Fibroblast of skin of right biceps (primary cell): ENCODE measurements at places on chromosomes 2 and 18.

GRCh38 chr18:79546781-79547272 is 132.8 kb upstream of the CTDP1 start:
- no peak for DNase-seq

DNA sequence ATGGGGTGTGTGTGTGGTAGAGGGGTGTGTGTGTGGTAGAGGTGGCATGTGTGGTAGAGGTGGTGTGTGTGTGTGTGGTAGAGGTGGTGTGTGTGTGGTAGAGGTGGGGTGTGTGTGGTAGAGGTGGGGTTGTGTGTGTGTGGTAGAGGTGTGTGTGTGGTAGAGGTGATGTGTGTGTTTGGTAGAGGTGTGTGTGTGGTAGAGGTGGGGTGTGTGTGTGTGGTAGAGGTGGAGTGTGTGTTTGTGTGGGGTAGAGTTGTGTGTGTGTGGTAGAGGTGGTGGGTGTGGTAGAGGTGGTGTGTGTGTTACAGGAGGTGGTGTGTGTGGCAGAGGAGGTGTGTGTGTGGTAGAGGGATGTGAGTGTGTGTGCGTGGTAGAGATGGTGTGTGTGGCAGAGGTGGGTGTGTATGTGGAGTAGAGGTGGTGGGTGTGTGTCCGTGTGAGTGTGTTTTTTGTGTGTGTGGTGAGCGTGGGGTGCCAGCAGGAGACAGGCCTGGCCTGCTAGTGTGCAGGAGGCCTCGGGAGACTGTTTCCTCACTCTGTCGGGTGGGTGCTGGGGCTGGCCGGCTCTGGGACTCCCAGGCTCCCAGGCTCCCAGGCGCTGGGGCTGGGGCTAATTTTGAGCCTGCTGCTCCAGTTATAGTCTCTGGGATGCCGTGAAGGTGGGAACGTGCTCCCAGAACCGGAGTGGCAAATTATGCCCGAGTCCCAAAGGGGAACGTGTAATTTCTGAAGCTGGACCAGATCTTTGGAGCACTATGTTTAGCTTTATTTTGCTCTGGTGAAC is 165.2 kb downstream of the DYSF start:
- DNase-seq: no peak

GRCh38 chr2:37798315-37799005 is 126.6 kb upstream of the RMDN2 start:
- peak; percentile 58 for DNase-seq

DNA sequence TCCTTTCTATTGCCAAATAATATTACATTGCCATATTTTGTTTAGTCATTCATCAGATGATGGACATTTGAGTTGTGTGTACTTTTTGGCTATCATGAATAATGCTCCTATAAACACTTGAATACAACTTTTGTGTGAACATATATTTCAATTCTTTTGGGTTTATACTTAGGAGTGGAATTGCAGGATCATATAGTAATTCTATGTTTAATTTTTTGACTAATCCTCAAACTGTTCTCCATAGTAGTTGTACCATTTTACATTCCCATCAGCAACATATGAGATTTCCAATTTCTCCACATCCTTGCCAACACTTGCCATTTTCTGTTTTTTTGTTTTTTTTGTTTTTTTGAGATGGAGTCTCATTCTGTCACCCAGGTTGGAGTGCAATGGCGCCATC is 87.2 kb downstream of the B3GNT2 start:
- DNase-seq: no peak

- no peak for DNase-seq
These were observed 476 bp downstream of the MSTN start for GRCh38 chr2:190062053-190062452.

GRCh38 chr2:20214566-20215182 is 10.3 kb downstream of the SDC1 start:
- DNase-seq: no peak

GRCh38 chr2:6421138-6421730 is 444.5 kb downstream of the CMPK2 start:
- no peak for DNase-seq

- no peak for DNase-seq
These were observed 46.9 kb downstream of the SLC66A2 start for GRCh38 chr18:79904357-79905147.

- DNase-seq: no peak
These were observed 154.0 kb downstream of the AGAP1 start for GRCh38 chr2:235647877-235648276.

DNA sequence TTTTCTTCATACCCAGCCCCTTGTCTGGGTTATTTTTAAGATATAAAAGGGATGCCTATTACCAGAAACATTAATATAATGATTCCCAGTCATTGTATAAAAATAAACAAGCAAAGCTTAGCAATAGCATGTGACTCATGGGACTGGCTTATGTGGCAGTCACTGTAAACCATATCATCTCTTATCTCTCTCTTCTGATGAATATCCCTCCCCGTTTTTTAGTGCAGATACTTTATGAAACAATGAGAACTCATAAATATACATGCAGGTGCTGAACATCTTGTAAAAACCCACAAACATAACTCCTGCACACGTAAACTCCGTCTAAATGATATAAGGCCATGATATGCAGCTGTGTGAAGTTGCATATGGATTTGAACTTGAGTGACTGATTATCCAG is 154.9 kb downstream of the MGAT5 start:
- DNase-seq: peak; percentile 49

DNA sequence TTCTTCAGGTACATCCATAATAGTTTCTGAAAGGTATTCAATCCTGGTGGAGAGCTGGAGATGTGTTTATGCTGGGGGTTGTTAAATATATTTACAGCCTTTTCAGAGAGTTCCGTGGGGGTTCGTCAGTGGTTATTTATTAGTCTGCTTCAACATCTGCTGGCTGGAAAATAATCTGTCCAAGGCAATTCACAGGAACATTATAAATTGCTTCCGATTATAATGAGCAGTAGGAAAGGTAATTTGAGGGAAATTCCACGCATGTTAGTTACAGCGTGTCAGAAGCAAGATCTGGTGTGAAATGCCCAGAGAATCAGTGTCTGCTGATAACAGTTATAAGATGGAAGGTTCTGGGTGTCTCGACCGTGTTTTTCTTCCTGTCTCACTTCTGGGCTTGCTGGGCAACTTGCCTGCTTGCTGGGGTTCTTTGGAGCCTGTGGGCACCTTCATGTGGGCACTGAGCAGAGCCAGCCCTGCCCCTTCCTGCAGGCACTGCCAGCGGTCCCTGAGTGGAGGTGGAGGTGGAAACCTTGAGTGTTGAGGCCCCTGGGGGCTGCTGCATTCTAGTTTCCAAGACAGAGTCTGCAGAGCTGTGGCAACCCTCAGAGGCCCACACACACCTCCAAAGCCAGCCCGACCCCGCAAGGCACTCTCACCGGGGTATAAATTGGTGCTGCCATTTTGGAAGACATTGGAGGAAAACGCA is 185.7 kb downstream of the FAM210A start:
- DNase-seq: no peak

GRCh38 chr2:696999-697627 is 19.9 kb upstream of the TMEM18 start:
- no peak for DNase-seq

GRCh38 chr2:150620855-150621254 is 133.4 kb upstream of the RND3 start:
- no peak for DNase-seq

DNA sequence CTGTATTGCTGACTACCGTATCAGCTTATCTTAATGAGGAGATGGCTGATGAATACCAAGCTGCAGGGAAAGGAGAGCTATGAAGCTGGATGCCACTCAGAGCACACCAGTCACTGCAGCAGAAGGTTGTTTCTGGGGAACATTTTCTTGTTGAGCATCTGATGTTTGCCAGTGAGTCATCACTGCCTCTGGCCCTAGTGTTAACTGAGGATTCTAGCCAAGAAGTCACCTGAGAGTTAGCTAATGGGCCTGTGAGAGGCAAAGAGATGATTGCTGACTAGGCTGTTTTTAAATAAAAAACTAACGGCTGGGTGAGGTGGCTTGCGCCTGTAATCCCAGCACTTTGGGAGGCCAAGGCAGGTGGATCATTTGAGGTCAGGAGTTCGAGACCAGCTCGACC is 37.9 kb downstream of the CCDC150 start:
- peak; percentile 12 for DNase-seq

DNA sequence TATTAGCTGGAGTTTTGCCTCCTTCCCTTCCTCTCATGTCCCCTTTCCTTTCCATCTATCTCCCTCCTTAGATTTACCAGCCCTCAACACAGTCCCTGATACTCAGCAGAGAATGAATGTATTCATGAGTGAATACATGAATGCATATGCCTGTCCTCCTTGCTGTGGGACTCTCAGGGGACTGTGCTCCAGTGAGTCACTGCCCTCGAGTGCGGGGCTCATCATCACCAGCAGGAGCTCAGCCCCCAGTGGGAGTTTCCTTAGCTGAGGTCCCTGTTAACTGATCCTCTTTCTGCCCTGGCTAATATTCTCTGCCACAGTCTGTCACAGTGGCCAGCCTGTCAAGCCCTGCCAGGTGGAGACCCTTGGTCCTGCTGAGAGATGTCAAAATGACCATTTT is 104.9 kb upstream of the LHCGR start:
- DNase-seq: peak; percentile 50
